ENCODE measurements at places on chromosomes 12 and 14. TPM values are rescaled to one million over a fixed set of nuclear protein-coding genes. Genes with fewer than 3 reads are reported as not detected.

Gene OAS2
- 2.0 TPM for total RNA-seq

Gene HOXC9
- not detected for total RNA-seq

Gene CPNE6
- not detected for total RNA-seq

Gene BCL11B
- 4.3 TPM for total RNA-seq

Gene LMNTD1
- not detected for total RNA-seq

Gene AICDA
- total RNA-seq: not detected

DNA sequence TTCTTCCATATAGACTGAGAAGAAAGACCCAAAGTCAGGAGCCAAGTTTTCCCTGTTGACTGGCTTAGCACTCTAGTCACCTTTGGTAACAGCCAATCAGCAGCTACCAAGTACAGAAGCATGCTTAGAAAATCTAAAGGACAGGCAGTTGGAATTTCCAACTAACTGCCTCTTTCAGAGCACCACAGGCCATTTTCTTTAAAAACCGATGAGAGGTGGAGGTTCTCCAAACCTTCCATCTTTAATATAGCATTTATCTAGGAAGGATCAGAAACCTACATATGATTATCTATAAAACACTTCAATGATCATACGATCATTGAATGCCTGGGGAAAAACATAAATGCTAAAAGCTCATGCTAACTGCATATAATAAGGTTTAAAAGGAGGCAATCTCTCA is at the start of gene CATSPERB:
CATSPERB (minus strand) TSS at position 101 of the 400 bp plus-strand sequence. CDS start 2,607 bp downstream, outside the sequence.
- no peaks in the 10 kb centered on the region for H3K36me3 ChIP-seq
- H3K4me3 ChIP-seq: no peak within 1 kb of the TSS
- no peak for DNase-seq
- H3K27me3 ChIP-seq: no peaks in the 10 kb centered on the region

GRCh38 chr14:78324353-78324752 is 154.2 kb downstream of the NRXN3 start:
- no peaks in the 10 kb centered on the region for H3K4me1 ChIP-seq
- no peak overlapping the region for H3K27ac ChIP-seq
- H3K36me3 ChIP-seq: no peaks in the 10 kb centered on the region
- no peak for DNase-seq
- no peak overlapping the region for H3K4me3 ChIP-seq
- no peaks in the 10 kb centered on the region for H3K27me3 ChIP-seq

DNA sequence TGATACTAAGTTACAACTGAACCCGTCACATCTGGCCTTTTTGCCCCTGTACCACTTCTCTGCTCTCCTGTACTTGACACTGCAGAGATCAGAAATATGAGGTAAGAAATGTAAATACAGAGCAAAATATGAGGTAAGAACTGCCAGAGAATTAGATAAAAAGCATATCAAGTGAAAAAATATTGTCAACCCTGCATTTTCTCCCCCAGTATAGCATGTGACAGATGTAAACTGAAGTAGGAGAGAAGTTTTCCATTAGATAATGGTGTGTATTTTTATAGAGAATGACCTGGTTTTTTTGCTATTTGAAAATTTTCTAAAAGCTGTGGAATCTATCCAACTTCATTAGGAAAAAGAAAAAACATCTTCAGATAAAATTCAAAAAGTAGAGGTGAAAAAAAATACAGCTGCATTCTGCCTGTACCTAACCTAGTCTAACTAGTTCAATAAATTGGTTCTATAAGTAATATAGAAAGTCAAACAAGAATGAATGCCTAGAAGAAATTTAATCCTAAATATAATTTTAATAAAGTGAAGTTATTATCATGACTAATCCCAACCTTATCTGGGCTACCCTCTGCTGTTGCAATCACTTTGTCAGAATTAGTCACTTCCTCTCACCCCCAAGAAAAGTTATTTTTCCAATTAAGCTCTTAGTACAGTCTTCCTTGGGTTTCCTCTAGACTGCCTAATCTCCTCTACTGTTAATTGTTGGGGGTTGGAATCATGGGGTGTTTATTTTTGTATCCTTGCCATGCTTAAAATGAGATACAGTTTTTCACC is 210.0 kb downstream of the RASSF9 start:
- H3K27ac ChIP-seq: no peak overlapping the region
- DNase-seq: no peak
- no peaks in the 10 kb centered on the region for H3K4me1 ChIP-seq
- no peaks in the 10 kb centered on the region for H3K36me3 ChIP-seq

GRCh38 chr14:25521616-25522015 is 471.7 kb upstream of the STXBP6 start:
- no peaks in the 10 kb centered on the region for H3K36me3 ChIP-seq
- no peak overlapping the region for H3K4me3 ChIP-seq
- no peak overlapping the region for H3K27ac ChIP-seq

DNA sequence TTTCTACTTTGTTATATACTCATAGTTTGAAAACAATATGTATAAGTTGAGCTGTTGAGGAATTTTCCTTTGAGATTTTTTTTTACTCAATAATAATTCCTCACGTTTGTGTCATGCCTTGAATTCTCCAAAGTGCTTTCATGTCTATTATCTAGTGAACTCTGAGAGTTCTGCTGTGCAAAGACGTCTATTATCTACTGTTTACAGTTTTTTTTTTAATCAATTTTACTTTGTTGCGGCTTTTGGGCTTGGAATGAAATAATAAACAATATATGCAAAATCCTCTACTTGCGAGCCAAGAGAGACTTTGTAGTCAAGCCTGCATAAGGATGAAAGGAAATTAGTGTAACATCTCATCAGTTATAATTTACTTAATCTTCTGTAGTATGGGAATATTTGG is 107.2 kb upstream of the FRMD6 start:
- no peak overlapping the region for H3K27ac ChIP-seq
- peaks cover 2% of the 10 kb centered on the region for H3K4me1 ChIP-seq
- H3K4me3 ChIP-seq: no peak overlapping the region
- H3K27me3 ChIP-seq: no peaks in the 10 kb centered on the region
- H3K36me3 ChIP-seq: no peaks in the 10 kb centered on the region

- no peak for DNase-seq
- no peak overlapping the region for H3K4me3 ChIP-seq
- no peaks in the 10 kb centered on the region for H3K36me3 ChIP-seq
- H3K4me1 ChIP-seq: no peaks in the 10 kb centered on the region
- H3K27ac ChIP-seq: no peak overlapping the region
- H3K27me3 ChIP-seq: peaks cover 8% of the 10 kb centered on the region
Measured at GRCh38 chr12:110927546-110927945, 7.2 kb upstream of the MYL2 start.

GRCh38 chr14:76925097-76925441 is 98.9 kb downstream of the LRRC74A start:
- DNase-seq: no peak
- H3K36me3 ChIP-seq: no peaks in the 10 kb centered on the region
- no peaks in the 10 kb centered on the region for H3K27me3 ChIP-seq
- H3K27ac ChIP-seq: no peak overlapping the region
- H3K4me3 ChIP-seq: no peak overlapping the region
- H3K4me1 ChIP-seq: peaks cover 6% of the 10 kb centered on the region

- H3K27me3 ChIP-seq: no peaks in the 10 kb centered on the region
- H3K36me3 ChIP-seq: no peaks in the 10 kb centered on the region
- no peak overlapping the region for H3K27ac ChIP-seq
Measured at GRCh38 chr14:30915596-30915995, 41.2 kb downstream of the COCH start.

GRCh38 chr12:22103418-22103817 is 57.4 kb downstream of the CMAS start:
- no peaks in the 10 kb centered on the region for H3K27me3 ChIP-seq
- H3K4me3 ChIP-seq: no peak overlapping the region
- no peaks in the 10 kb centered on the region for H3K36me3 ChIP-seq
- H3K4me1 ChIP-seq: no peaks in the 10 kb centered on the region
- no peak for DNase-seq

DNA sequence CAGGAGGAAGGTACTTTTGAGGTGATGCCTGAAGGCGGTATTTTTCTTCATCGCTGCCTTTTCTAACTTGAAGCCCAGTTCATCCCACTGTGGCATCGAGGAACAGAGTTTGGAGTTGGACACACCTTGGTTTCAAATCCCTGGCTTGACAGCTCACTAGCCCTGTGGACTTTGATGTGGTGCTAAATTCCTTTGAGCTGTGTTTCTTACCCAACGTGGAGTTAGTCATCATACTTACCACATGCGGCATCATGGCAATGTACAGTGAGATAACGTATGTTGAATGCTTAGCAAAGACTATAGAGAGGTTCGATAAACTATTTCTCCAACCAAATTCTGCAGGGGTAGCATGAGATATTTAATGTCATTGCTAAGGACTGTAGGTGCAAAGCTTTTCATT is 3.4 kb downstream of the PLEKHG3 start:
- no peaks in the 10 kb centered on the region for H3K27me3 ChIP-seq
- no peak overlapping the region for H3K4me3 ChIP-seq
- H3K4me1 ChIP-seq: peaks cover 67% of the 10 kb centered on the region
- no peaks in the 10 kb centered on the region for H3K36me3 ChIP-seq

DNA sequence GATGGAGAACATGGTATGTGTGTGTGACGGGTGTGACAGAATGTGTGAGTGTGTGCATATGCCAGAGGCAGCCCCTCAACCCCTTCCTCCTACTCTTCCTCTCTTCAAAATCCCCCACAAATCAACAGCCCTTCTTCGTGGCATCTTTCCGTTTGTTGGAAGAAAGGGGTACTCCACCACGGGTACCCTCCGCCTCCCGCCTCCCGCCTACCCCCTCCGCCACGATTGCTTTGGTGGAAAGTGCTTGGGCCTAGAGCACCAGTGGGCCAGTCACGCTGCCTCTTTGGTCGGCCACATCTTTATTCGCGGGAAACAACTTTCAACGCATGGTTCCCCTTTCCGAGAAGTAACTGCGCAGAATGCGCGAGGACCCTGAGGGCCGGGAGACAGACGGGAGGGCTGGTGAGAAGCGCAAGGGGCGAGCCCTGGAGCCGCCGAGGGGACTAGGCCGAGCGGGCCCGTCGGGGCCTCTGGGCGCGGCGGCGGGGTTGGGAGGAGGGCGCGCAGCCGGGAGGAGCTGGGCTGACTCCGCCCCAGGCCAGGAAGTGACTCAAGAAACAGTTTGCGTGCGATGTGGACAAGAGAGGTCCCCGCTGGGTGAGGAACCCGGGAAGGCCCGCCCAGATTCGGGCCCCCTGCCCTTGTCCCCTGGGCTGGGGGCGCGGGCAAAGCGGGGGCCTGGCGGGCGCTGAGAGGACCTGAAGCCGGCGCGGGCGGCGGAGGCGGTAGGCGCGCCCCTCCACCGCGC is at the start of the genes CBLN3 and KHNYN:
CBLN3 (minus strand) TSS at position 274 of the 748 bp plus-strand sequence. CDS start 614 bp downstream, outside the sequence.
KHNYN (plus strand) TSS at position 560 of the 748 bp plus-strand sequence. CDS start 777 bp downstream, outside the sequence.
- DNase-seq: peak; percentile 93
- H3K27ac ChIP-seq: peak within 1 kb of the TSS; percentile 96
- no peaks in the 10 kb centered on the region for H3K27me3 ChIP-seq
- peaks cover 17% of the 10 kb centered on the region for H3K36me3 ChIP-seq
- peak within 1 kb of the TSS; percentile 61 for H3K4me3 ChIP-seq
- H3K4me1 ChIP-seq: peaks cover 24% of the 10 kb centered on the region
